Glutamatergic neuron (in vitro differentiated cells): ENCODE measurements at places on chromosomes 1 and 21. TPM values are rescaled to one million over a fixed set of nuclear protein-coding genes. Genes with fewer than 3 reads are reported as not detected.

The ADAM30 gene
- total RNA-seq = not detected

The MPL gene
- not detected for total RNA-seq

- H3K27ac ChIP-seq = peak overlapping the region; percentile 85
- peaks cover 29% of the 10 kb centered on the region for H3K4me1 ChIP-seq
- H3K4me3 ChIP-seq = peak overlapping the region; percentile 92
- no peaks in the 10 kb centered on the region for H3K36me3 ChIP-seq
Measured at GRCh38 chr1:183022202-183023145, 746 bp upstream of the LAMC1 start.

DNA sequence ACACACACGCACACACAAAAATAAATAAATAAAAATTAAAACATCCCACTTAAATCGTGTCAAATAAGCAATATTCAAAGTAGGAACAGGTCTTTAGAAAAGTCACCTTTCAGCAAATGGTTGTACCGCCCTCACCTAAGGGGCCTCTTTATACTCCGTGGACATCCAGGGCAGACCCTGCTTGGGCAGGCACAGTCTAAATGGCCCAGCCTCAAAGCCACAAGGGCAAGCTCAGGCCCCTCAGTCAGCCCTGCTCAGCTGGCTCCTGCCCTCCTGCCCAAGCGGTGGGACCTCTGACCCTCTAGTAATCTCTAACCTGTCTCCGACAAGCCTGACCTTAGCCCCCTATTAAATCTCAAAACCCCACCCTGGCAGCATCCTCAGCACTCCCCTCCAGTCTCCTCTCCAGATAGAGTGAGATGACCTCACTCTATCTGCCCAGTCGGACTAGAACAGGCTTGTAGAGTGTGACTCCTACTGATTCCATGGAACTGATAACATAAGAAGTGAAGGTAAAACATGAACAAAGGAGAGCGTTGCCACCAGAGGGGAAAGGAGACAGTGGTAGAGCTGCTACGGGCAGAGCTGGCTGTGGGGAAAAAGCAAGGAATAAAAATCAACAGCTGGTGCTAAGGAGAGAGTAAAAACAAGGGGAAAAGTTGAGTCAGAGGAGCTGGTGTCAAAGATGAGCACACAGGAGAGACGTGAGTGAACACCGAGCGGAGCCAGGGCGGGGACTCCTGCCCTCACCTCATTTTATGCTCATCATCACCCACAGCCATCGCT is 36.0 kb downstream of the SIPA1L2 start:
- H3K27me3 ChIP-seq = peaks cover 2% of the 10 kb centered on the region
- DNase-seq = peak; percentile 29
- H3K4me3 ChIP-seq = peak overlapping the region; percentile 4
